BJ (cell line): ENCODE measurements at places on chromosomes 1 and 21.
A peak's percentile ranks its signal among the peaks of the same experiment; 100 is the strongest.

- no peak for DNase-seq
These were observed 939.4 kb downstream of the BRINP3 start for GRCh38 chr1:189538271-189538670.

- DNase-seq = no peak
These were observed 136.9 kb downstream of the SYT14 start for GRCh38 chr1:210074904-210075303.

GRCh38 chr1:184062640-184063286 is 11.2 kb downstream of the TSEN15 start:
- DNase-seq = no peak

- no peak for DNase-seq
These were observed 72.1 kb downstream of the BACE2 start for GRCh38 chr21:41240040-41240439.

DNA sequence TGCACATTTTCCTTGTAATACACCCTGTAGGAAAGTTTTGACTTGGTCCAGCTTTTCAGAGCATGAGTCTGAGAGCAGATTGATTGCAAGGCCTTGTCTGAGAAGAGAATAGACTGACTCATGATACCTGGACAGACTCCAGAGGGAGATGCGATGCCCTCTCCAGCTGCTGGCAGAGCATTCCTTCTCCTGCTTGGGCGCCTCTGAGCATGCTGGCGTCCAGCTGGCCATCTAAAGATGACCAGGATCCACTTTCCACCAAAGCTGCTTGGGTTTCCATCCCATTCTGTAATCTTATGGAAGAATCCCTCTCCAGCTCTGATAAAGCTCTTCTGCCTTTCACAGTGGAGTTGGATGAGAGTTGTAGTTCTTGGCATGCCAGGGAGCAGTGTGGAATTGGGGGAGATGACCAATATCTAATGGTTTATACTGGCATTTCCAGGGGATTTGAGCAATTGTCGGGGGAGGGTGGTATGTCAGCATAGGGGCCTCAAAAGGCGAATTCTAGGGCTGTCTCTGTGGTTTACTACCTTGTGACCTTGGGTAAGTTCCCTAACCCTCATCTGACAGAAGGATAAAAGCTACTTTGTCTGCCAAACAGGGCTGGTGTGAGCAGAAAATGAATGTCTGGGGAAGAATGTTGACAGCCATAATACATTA is 19.5 kb downstream of the SZRD1 start:
- DNase-seq = no peak

- peak; percentile 31 for DNase-seq
These were observed 22.5 kb downstream of the NTMT2 start for GRCh38 chr1:170168265-170168664.

DNA sequence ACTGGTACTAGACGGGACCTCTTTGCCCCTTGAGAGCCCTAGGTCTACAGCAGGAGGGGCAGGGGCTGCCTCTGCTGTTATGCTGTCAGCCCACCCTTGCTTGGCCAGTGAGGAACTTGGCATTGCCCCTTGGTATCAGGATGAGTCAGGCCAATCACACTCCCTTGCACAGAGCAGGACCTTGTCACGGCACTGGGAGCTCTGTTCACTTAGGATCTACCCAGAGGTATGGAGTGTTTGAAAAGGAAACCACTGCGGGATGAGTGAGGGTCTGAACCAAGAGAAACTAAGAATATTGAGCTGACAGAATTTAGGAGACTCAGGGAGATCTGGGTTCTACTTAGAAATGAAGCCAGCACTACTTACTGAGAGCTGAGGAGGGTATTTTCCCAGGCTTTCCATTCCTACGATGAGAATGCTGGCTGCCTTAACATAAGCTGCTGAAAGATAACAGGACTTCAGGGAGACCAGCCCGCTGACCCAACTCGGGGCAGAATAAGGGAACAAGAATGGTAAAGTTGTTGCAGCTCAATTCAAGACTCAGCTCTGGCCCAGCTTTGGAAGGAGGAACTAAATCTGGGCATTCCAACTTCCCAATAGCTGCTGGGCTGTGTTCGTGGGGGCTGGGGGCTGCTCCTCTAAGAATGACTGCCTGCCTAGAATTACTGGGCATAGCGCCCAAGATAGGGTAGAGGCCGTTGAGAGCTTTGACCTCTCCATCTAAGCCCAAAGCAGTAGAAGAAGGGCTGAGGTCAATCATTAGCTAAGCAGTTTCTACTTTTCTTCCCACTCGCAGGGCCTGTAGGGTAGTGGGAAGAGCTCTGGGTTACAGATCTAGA is 1.5 kb downstream of the FABP3 start:
- no peak for DNase-seq

GRCh38 chr21:14557413-14557812 is 11.3 kb upstream of the SAMSN1 start:
- DNase-seq = no peak

GRCh38 chr21:14687268-14687625 is 141.1 kb upstream of the SAMSN1 start:
- no peak for DNase-seq

GRCh38 chr1:180188091-180188506 is 33.4 kb downstream of the QSOX1 start:
- no peak for DNase-seq

DNA sequence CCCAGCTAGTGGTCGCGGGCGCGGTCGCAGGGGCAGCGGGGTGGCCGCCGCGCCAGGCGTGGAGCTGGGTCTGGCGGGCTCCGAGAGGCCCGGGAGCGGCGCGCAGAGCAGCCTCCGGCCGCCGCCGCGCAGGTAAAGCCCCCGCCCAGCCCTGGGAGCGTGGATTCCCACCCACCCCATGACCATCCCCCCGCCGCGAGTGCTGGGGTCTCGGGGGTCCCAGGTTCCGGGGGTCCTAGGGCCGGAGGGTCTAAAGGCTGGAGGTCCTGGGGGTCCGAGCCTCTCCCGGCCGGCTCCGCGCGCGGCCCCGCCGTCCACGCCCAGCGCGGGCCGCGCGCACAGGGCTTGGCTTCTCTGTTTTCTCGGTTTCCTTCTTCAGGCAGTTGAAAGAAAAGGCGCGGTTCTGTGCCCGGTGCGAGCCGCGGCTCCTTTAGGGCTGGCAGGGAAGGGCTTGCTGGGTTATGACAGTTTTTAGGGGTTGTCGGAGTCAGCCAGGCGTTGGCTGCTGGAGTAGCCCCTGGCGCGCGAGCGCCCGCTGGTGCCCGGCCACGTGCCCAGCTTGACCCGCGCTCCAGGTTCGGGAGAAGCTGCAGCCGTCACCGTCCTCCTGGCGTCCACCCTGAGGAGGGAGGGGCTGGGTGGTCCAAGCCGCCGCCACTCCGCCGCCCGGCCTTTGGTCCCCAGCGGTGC is 359 bp downstream of the LRRC3 start:
- DNase-seq = no peak

- DNase-seq = no peak
These were observed 16.5 kb downstream of the SLC2A7 start for GRCh38 chr1:9009438-9010370.

- DNase-seq = no peak
These were observed 15.7 kb upstream of the LUZP1 start for GRCh38 chr1:23184212-23184934.
